Occipital lobe (tissue), 3 donors: ENCODE measurements at places on chromosomes 16 and 17. TPM values are rescaled to one million over a fixed set of nuclear protein-coding genes. Genes with fewer than 3 reads are reported as not detected.

- DNase-seq, result no peak
Observed at GRCh38 chr16:48075398-48075797, 80.4 kb downstream of the ABCC12 start.

GRCh38 chr16:53154513-53154912 lies 99.7 kb downstream of the CHD9 start:
- no peak for DNase-seq

DNA sequence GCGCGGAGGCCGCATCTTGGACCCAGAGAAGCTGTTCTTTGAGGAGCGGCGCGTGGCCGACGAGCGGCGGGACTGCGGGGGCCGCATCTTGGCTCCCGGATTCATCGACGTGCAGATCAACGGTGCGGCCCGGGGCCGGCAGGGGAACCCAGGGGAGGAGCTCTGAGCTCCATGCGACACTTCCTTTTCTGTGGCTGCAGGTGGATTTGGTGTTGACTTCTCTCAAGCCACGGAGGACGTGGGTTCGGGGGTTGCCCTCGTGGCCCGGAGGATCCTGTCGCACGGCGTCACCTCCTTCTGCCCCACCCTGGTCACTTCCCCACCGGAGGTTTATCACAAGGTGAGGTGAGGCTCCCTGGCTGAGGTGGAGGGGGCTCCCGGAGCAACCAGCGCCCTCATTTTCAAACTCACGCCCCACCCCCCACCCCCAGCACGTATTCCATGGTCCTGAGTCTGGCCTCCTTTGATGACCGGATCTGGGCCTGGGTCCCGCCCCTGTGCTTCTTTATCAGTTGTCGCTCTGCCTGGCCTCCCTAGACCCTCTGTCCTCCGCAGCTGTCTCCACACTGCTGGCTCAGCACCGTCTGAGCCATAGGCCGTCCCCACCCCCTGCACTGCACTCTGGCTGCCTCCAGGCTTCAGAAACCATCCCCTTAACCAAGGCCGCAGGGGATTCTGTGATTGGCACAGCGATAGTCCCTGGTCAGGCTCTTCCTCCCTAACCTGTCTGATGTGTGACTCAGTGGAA lies 787 bp downstream of the AMDHD2 start:
- no peak for DNase-seq

GRCh38 chr17:81387100-81388090 lies 7.9 kb upstream of the BAHCC1 start:
- peak; percentile 41 for DNase-seq

- DNase-seq, result no peak
Observed at GRCh38 chr17:29958947-29959657, 17.7 kb downstream of the EFCAB5 start.

DNA sequence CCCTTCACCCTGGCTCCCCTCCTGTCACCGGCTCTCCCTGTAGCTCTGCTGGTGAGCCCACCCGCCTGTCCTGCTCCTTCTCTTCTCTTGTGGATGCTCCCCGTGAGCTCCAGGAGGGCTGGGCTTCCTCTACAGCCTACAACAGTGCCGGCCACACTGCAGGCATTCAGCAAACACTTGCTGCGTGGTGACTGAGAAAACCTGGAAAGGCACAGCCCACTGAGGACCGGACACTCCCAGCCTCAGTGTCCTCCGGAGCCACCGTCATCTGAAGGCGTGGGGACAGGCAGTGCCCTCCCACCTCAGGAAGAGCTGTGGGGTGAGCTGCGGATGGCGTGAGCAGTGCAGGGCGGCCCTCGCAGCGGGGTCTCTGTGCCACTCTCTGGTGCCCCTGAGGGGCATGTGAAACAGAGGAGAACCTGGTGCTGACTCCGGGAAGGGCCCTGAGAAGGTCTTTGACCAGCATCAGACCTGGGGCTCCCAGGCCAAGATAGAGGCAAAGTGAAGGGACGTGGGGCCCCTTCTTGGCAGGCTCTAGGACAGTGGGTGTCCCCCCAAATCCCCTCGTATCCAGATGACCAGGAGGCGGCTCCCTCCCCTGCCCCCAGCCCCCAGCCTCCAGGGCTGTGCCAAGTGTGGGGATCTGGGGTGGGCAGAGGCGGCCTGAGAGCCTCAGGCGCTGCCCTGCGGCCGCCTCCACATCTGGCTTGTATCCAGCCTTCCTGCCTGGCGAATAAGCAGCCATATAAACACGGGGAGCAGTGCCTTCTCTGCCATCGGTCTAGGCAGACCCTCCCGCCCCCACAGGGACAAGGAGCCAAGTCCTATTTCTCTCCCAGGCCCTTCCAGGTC lies 44.0 kb upstream of the PABPN1L start:
- no peak for DNase-seq

NPIPA2 gene
- total RNA-seq, result not detected

STARD3 gene
- total RNA-seq, result 16.2 TPM

CSH2 gene
- total RNA-seq, result not detected

PIRT gene
- total RNA-seq, result 0.94 TPM

ATP2C2 gene
- total RNA-seq, result 7.0 TPM

EPOP gene
- 1.6 TPM for total RNA-seq
